ENCODE measurements at places on chromosomes 7 and 10. TPM values are rescaled to one million over a fixed set of nuclear protein-coding genes. Genes with fewer than 3 reads are reported as not detected.

GRCh38 chr7:107130487-107131220 is 38.1 kb upstream of the HBP1 start:
- H3K27me3 ChIP-seq, result peaks cover 1% of the 10 kb centered on the region
- no peak overlapping the region for H3K27ac ChIP-seq
- no peak overlapping the region for H3K4me3 ChIP-seq

- H3K4me3 ChIP-seq, result no peak overlapping the region
- H3K4me1 ChIP-seq, result peaks cover 3% of the 10 kb centered on the region
- no peaks in the 10 kb centered on the region for H3K27me3 ChIP-seq
- H3K27ac ChIP-seq, result no peak overlapping the region
- DNase-seq, result peak; percentile 69
- H3K36me3 ChIP-seq, result no peaks in the 10 kb centered on the region
Measured at GRCh38 chr10:43417950-43418768, 9.2 kb upstream of the HNRNPF start.

DNA sequence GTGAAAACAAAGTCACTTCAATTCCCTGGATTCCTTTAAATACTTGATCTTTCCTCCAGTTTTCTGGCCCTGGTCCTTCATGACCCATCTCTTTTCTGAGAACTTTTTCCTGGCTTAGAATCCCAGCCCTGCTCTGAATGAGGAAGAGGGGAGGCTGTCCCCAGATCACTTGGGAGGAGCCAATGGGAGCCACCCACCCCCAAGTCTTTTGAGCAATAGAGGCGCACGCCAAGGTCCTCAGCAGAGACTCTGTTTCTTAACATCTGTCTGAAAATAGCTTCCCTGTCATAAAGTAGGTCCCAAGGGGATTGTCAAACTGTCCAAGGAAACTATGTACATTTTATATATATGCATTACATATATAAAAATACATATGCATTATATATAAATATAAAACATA is 126.8 kb downstream of the ADRA2A start:
- DNase-seq, result no peak
- H3K27ac ChIP-seq, result no peak overlapping the region
- H3K36me3 ChIP-seq, result no peaks in the 10 kb centered on the region
- no peaks in the 10 kb centered on the region for H3K27me3 ChIP-seq

GRCh38 chr10:110426294-110427181 is 71.2 kb upstream of the DUSP5 start:
- H3K4me1 ChIP-seq, result no peaks in the 10 kb centered on the region
- no peak for DNase-seq
- H3K4me3 ChIP-seq, result no peak overlapping the region
- H3K27ac ChIP-seq, result no peak overlapping the region

- no peak overlapping the region for H3K4me3 ChIP-seq
- peak overlapping the region; percentile 48 for H3K27ac ChIP-seq
- DNase-seq, result no peak
- no peaks in the 10 kb centered on the region for H3K27me3 ChIP-seq
- peaks cover 31% of the 10 kb centered on the region for H3K4me1 ChIP-seq
Measured at GRCh38 chr7:1454542-1454941, 4.7 kb downstream of the MICALL2 start.

GRCh38 chr10:7199152-7199760 is 211.6 kb downstream of the SFMBT2 start:
- H3K27me3 ChIP-seq, result no peaks in the 10 kb centered on the region
- no peak for DNase-seq
- peaks cover 14% of the 10 kb centered on the region for H3K4me1 ChIP-seq
- peaks cover 2% of the 10 kb centered on the region for H3K36me3 ChIP-seq
- H3K27ac ChIP-seq, result no peak overlapping the region

DNA sequence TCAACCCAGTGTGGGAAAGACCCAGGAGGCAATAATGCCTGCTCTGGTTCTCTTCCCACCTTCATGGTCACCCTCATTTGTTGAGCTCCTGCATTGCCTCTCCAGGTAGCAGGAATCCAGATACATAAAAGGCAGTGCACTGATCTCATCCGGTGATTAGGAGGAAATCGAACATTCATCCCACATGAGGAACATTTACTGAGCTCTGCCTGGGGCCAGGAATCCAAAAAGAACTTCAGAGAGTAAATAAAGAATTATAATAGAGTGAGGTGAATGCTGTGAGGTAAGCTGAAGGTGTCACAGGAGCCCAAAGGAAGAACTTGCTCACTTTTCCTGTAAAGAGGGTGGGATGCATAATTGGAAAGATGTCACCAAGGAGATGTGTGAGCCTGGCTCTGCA is 121.2 kb downstream of the RALA start:
- no peaks in the 10 kb centered on the region for H3K4me1 ChIP-seq
- DNase-seq, result no peak
- H3K27me3 ChIP-seq, result no peaks in the 10 kb centered on the region
- no peak overlapping the region for H3K4me3 ChIP-seq
- H3K27ac ChIP-seq, result no peak overlapping the region

- no peak for DNase-seq
- no peak overlapping the region for H3K27ac ChIP-seq
- H3K4me1 ChIP-seq, result no peaks in the 10 kb centered on the region
- H3K36me3 ChIP-seq, result no peaks in the 10 kb centered on the region
Measured at GRCh38 chr7:153642989-153643388, 409.2 kb upstream of the DPP6 start.

DNA sequence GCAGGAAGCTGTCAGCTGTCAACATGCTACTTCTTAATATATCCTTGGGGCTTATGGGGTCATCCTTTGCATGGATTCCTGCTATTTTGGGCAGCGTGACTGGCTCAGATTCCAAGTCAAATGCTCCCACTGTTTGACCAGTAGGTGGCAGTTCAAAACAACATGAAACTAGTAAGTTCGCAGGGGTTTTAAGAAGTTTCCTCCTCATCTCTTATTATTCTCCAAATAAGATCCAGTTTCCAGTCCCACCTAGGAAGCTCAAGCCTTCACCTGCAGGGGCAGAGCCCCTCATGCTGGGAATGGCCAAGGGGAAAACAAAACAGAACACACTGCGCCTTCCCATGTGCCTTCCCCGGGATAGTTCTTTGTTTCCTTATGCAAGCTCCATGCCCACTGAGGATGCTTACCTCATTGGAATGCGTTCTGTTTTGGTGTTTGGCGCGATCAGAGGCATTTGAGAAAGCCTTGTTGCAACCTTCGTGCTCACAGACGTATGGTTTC is 259.8 kb downstream of the GLI3 start:
- no peak overlapping the region for H3K27ac ChIP-seq
- no peaks in the 10 kb centered on the region for H3K36me3 ChIP-seq
- H3K4me3 ChIP-seq, result no peak overlapping the region
- DNase-seq, result no peak
- no peaks in the 10 kb centered on the region for H3K4me1 ChIP-seq
- no peaks in the 10 kb centered on the region for H3K27me3 ChIP-seq

- H3K36me3 ChIP-seq, result no peaks in the 10 kb centered on the region
- no peaks in the 10 kb centered on the region for H3K27me3 ChIP-seq
- H3K4me1 ChIP-seq, result no peaks in the 10 kb centered on the region
- no peak for DNase-seq
- H3K4me3 ChIP-seq, result no peak overlapping the region
Measured at GRCh38 chr10:93139059-93139655, 65.5 kb downstream of the CYP26A1 start.

GRCh38 chr10:114590993-114591392 is 67.1 kb downstream of the ABLIM1 start:
- peaks cover 5% of the 10 kb centered on the region for H3K36me3 ChIP-seq
- H3K4me3 ChIP-seq, result no peak overlapping the region
- no peak for DNase-seq

GRCh38 chr7:26381476-26382353 is 90.1 kb downstream of the SNX10 start:
- no peak for DNase-seq
- H3K36me3 ChIP-seq, result no peaks in the 10 kb centered on the region
- H3K27me3 ChIP-seq, result no peaks in the 10 kb centered on the region
- no peak overlapping the region for H3K27ac ChIP-seq
- no peak overlapping the region for H3K4me3 ChIP-seq

DNA sequence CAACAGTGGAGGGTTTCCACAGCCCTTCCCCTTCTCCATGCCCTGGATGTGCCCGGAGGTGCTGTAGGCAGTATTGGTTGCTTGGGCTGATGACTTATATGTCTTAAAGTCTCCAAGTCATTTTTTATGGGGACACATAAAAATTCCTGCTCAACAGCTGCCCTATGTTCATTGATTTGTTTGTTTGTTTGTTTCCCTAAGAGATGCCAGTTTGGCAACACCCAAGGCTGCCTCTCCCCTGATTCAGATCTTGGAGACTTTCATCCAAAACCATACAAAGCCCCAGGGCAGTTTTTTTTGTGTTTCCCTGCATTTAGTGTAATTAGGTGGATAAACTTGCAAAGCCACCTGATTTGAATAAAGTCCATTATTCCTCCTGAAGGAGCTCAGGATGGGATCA is 115.3 kb downstream of the PLPP4 start:
- DNase-seq, result no peak
- no peaks in the 10 kb centered on the region for H3K27me3 ChIP-seq
- no peak overlapping the region for H3K27ac ChIP-seq
- H3K4me3 ChIP-seq, result no peak overlapping the region
- no peaks in the 10 kb centered on the region for H3K36me3 ChIP-seq
- H3K4me1 ChIP-seq, result no peaks in the 10 kb centered on the region

DNA sequence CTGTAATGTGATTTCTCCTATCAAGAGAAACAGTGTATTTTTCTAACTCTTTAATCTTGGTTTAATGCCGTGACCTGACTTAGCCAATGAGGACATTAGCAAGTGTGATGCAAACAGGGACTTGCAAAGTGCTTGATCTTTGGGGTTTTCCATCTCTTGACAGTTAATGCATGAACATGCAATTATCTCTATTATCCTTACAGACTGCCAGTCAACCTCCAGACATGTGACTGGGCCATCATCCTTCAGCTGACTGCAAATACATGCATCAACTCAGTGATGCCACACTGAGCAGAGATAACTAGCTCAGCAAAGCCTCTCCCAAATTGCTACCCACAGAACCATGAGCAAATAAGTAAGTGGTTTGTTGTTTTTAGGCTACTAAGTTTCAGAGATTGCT is 409.6 kb downstream of the GPAM start:
- H3K36me3 ChIP-seq, result no peaks in the 10 kb centered on the region
- H3K4me1 ChIP-seq, result no peaks in the 10 kb centered on the region
- H3K4me3 ChIP-seq, result no peak overlapping the region
- no peaks in the 10 kb centered on the region for H3K27me3 ChIP-seq
- no peak overlapping the region for H3K27ac ChIP-seq
- DNase-seq, result no peak

DNA sequence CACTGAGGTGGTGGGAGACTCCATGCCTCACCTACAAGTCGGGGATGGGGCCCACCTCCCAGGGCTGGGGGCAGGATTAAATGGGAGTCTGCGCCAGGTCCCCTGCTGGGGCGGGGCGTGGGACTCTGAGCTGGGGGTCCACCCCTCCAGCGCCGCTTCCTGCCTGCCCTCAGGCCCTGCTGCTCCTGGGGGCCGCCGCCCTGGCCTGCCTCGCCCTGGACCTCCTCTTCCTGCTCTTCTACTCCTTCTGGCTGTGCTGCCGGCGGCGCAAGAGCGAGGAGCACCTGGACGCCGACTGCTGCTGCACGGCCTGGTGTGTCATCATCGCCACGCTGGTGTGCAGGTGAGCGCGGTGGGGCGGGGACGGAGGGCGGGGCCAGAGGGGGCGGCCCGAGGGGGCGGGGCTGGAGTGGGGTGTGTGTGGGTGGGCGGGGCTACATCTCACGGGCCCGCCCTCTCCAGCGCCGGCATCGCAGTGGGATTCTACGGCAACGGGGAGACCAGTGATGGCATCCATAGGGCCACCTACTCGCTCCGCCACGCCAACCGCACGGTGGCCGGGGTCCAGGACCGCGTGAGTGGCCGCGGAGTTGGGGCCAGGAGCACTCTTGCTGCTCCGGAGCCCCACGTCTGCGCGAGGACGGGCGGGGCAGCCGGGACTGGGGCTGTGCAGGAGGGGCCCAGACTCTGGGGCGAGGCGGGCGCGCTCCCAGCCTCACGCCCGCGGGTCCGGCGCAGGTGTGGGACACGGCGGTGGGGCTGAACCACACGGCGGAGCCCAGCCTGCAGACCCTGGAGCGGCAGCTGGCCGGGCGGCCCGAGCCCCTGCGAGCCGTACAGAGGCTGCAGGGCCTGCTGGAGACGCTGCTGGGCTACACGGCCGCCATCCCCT is 15.1 kb downstream of the TTYH3 start:
- H3K27me3 ChIP-seq, result no peaks in the 10 kb centered on the region
- no peak overlapping the region for H3K27ac ChIP-seq
- H3K4me1 ChIP-seq, result peaks cover 3% of the 10 kb centered on the region
- H3K36me3 ChIP-seq, result no peaks in the 10 kb centered on the region
- no peak overlapping the region for H3K4me3 ChIP-seq
- DNase-seq, result no peak

- DNase-seq, result no peak
- H3K27me3 ChIP-seq, result peaks cover 2% of the 10 kb centered on the region
- H3K36me3 ChIP-seq, result no peaks in the 10 kb centered on the region
- no peaks in the 10 kb centered on the region for H3K4me1 ChIP-seq
Measured at GRCh38 chr7:146961617-146962016, 845.0 kb downstream of the CNTNAP2 start.

GRCh38 chr10:87658321-87658795 is 1.3 kb upstream of the PAPSS2 start:
- no peaks in the 10 kb centered on the region for H3K27me3 ChIP-seq
- peaks cover 7% of the 10 kb centered on the region for H3K4me1 ChIP-seq
- H3K27ac ChIP-seq, result peak overlapping the region; percentile 12
- H3K4me3 ChIP-seq, result no peak overlapping the region
- DNase-seq, result no peak
- no peaks in the 10 kb centered on the region for H3K36me3 ChIP-seq

- no peaks in the 10 kb centered on the region for H3K27me3 ChIP-seq
- DNase-seq, result no peak
- H3K36me3 ChIP-seq, result no peaks in the 10 kb centered on the region
- no peak overlapping the region for H3K27ac ChIP-seq
Measured at GRCh38 chr10:124416733-124417132, 2.0 kb downstream of the OAT start.

DNA sequence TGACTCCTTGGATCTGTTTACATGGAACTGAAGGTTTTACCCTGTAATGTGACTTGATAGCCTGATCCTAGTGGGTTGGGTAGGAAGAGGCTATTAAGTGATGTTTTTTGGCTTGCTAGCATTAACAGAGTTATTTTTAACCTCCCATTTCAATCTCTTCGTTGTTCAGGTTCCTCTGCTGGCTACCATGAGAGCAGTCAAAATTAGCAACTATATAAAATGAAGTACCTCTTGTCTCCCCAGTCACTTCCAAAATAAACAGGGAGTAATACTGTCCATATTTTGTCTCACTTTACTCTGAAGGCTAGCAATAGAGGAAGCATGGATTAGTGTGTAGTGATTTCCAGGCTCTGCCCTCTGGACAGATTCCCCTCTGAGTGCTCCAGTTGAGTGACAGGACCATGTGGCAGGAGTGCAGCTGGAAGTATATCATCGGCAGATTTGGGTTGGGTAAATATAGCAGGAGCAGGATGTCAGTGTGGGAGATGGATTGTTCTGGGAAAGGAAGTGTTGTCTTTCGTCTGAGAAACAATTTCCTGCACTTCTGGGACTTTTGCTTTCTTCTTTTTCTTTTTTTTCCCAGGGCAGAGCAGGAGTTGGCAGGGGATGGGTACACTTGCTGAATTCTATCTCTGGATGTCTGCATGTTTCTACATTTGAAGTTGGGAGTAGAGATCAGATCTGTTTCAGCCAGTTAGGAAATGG is 35.2 kb downstream of the GBF1 start:
- no peaks in the 10 kb centered on the region for H3K27me3 ChIP-seq
- H3K4me3 ChIP-seq, result no peak overlapping the region
- H3K27ac ChIP-seq, result no peak overlapping the region
- H3K36me3 ChIP-seq, result peaks cover 3% of the 10 kb centered on the region
- DNase-seq, result no peak

The HECW1 gene
- total RNA-seq, result 0.05 TPM

The TMEM130 gene
- total RNA-seq, result not detected

The TMEM270 gene
- total RNA-seq, result not detected

The MLLT10 gene
- total RNA-seq, result 47.4 TPM

The EIF4H gene
- 166 TPM for total RNA-seq

The WNT8B gene
- not detected for total RNA-seq

The TMEM26 gene
- total RNA-seq, result 5.5 TPM

The FXYD4 gene
- total RNA-seq, result not detected
